ENCODE measurements at places on chromosomes 3 and 15.

- no peak for DNase-seq
Measured at GRCh38 chr3:135516143-135516542, 449.4 kb upstream of the PPP2R3A start.

GRCh38 chr3:191255156-191255555 lies 56.1 kb downstream of the OSTN start:
- no peak for DNase-seq

DNA sequence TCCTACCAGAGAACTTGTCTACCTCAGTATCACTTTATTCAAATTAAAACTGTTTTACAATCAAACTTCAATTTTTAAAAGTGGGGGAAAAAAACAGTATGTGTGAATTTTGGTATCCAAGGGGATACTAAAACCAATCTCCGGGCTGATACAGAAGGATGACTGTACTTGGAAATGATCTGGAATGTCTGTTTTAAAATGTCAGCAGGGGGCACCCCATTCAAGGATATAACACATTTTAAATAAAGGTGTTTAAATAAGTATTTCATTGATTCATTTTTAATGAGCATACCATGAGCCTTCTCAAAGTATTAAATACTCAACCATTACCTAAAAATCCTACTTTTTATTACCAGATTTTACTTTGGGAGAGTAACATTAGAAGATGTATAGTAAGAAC lies 67.9 kb downstream of the ULK4 start:
- DNase-seq, result no peak

GRCh38 chr3:159451067-159451466 lies 537.6 kb upstream of the IL12A start:
- no peak for DNase-seq

DNA sequence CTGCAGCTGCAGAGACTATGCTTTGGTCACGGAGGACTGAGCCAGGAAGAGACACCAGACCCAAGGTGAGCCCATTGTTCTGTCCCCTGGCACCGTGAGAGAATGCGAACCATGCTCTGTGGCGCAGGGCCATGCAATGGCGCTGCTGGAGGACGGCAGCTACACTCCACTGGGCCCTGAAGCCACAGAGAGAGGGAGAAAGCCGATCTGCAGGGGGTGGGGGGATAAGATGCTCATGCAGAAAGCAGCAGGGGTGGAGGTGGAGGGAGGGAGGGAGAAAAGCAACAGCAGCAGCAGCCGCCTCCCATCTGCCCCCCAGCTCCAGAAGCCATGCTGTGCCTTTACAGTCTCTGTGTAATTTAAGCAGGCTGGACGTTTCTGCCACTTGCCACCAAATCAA lies 5.3 kb downstream of the BDH1 start:
- DNase-seq, result no peak

DNA sequence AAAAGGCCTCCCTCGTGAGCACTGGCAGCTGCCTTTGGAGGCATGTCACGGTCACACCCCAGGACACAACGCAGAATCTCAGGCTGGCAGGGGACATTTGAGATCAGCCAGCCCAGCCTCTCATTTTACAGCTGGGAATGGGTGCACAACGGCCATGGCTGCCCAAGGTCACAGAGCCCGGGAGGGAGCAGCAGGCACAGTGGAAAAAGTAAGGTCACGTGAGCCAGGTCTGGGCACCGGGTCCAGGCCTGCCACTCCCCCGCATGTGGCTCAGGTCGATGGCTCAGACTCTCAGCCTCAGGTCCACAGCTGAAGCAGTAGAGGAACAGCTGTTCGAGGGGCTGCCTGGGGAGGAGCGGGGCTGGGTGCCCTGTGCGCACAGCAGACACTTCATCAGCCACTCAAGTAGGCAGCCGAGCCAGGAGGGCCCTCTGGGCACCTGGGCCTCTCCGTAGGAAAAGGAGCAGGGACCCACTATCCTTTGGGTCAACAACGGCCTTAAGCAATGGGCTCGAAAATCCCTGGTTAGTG lies 260.6 kb downstream of the GOLGA6L6 start:
- no peak for DNase-seq

DNA sequence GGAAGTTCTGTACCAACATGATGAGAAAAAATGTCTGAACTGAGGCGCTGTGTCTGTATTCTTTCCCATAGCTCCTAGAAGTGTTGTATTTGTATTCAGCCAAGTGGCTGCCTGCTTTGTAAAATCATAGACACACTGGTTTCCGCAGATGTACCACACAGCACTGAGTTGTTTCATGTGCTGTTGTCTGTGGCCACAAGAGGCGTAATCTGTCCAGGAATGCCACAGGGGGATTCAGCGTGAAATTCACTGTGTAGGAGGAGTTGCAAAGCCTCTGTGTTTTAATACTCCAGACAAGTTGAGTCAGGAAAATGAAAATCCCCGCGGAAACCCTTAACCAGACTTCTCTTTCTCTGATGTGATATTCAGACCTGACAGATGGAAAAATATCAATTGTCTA lies 462.2 kb downstream of the NSUN3 start:
- DNase-seq, result no peak

- no peak for DNase-seq
Measured at GRCh38 chr3:45795882-45796765, at the start of gene SLC6A20. Gene SLC6A20 (minus strand): TSS chr3:45796536. CDS start chr3:45796419, 117 bp downstream.

DNA sequence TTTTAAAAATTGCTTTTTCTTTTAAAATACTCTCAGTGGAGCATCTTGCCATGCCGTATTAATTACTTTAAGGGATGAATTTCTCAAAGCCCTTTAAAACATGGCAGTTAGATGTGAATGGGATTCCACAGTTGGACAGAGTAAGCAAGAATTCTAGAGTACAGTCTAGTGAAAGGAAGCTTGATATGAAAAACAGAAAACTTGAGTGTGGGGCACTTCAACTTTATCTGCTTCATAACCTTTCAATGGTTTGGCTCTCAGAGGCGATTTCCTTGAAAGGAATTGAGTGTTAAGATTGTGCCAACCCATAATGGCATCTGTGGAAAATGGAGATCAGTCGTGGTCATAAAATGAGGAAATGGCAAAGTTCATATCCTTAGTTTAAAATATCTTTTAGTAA lies 127.7 kb upstream of the SAMMSON start:
- DNase-seq, result no peak
